Hematopoietic multipotent progenitor cell treated with erythropoietin and hydrocortisone succinate and interleukin-3 and kit ligand, for 4 days (in vitro differentiated cells): ENCODE measurements at places on chromosomes 11 and 22.

GRCh38 chr22:43919106-43919973, 4.3 kb upstream of the PNPLA3 start:
- DNase-seq: no peak

GRCh38 chr11:57126766-57127400, 54.9 kb upstream of the LRRC55 start:
- no peak for DNase-seq

- peak; percentile 7 for DNase-seq
Observed at GRCh38 chr11:19811380-19811779, 98.7 kb downstream of the NAV2 start.

- DNase-seq: no peak
Observed at GRCh38 chr11:76600124-76600655, 70.4 kb downstream of the LRRC32 start.

- no peak for DNase-seq
Observed at GRCh38 chr11:131534611-131535010, 164.2 kb downstream of the NTM start.

DNA sequence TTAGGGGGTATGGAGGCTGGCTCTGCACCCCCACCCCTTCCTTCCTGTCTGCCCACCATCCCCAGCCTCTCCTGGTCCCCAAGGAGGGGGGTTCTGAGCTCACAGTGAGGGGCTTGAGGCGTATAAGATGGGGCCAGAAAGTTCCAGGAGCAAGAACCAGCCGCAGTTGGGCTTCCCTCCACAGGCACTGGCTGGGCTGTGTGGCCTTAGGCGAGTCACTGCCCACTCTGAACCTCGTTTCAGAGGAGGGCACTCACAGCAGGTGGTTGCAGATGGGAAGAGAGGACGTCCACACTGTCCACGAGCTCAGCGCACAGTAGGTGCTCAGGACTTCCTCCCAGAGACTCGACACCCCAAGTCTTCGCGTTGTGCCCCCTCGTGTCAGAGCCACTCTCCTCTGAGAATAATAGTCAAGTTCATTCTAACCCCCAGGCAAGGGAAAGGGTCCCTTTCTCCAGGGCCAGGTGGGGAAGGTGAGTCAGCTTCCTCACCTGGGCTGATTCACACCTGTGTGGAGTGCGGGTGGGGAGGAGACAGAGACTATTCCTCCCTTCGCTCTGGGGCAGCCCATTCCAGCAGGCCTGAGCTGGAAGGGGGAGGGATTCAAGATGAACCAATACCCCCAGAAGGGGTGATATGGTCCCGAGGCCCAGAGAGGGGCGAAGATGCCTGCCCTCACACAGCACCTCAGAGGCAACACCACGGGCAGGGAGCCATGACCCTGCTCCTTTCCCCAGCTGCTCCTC, 29.3 kb downstream of the RPL3 start:
- no peak for DNase-seq

GRCh38 chr22:30459181-30460052, 12.4 kb downstream of the SEC14L3 start:
- DNase-seq: peak; percentile 76

DNA sequence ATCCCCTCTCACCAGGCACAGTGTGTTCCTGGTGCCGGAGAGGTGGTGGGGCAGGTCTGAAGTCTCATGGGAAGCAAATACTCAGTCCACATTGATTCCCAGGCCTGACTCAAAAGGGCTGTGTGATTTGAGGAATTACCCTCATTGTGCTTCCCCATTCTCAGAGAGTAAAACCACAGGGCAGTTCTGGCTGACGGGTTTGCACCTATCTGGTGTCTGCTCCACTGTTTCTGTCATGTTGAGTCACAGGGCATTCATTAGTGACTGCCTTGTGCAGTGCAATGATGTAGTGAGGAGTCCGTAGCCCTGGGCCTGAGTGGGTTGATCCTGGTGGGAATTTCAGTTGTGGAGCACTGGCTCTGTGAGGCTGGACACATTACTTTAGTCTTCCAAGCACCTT, 85.2 kb upstream of the ARHGAP20 start:
- peak; percentile 77 for DNase-seq
